ENCODE measurements at places on chromosomes 12 and 14.

DNA sequence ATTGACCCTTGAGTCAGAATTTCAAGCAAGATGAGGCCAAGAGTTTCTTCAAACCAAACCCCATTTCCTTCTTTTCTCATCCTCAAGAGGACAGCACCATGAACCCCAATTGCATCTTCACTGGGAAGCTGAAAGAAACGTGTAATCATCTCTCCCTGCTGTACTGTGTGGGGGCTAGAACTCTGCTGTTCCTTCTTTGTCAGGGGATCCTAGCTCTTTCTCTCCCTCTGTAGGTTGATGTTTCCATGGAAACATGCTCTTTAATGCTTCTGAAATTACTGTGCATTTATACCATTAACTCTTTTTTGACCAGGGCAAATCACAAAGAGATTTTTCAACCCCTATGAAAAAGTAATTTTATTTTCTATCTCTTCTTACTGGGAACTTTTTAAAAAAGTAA, 295.1 kb downstream of the GRIN2B start:
- DNase-seq, result no peak

DNA sequence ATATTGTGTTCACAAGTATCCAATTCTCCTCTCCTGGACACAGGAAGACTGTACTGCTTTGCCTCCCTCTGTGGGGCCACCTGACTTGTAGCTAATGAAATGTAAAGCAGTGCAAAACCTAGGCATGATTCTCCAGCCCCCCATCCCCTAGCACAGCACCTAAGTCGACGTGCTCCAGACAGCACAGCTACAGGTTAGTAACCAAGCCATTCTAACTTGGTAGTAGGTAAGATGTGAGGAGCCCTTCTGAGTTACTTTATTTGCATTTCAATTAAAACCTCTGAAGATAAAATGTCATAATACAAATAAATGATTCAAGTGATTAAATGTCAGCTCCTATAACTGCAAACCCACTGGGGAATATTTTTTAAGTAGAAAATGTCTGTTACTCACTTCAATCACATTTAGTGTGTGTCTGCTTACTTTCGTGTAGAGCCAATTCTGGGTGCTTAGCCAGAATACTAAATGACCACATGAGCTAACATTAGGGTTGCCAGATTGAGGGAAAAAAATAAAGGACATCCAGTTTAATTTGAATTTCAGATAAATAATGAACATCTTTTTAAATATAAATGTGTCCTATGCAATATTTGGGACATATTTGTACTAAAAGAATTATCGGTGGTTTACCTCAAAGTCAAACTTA, 64.8 kb upstream of the HIF1A start:
- DNase-seq, result no peak

GRCh38 chr12:23217158-23217557, 592.2 kb downstream of the ETNK1 start:
- no peak for DNase-seq

- DNase-seq, result no peak
Observed at GRCh38 chr14:98444077-98444476, 827.9 kb downstream of the BCL11B start.

GRCh38 chr12:94429633-94430032, 30.0 kb downstream of the CEP83 start:
- DNase-seq, result no peak

DNA sequence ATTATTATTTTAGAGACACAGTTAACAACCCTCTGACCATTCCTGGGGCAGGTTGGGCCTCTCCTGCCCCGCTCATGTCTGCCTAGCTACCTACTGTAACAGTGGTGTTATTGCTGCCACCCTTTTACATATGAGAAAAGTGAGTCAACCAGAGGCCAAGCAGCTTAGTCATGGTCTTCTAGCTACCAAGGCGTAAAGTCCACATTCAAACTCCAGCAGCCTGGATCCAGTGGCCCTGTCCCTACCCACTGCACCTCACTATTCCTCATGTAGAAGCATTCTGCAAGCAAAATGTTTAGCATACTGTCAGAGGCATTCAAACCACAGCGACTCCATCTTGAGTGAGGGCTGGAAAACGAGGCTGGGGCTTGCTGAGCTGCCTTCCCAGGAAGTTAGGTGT, 95.8 kb downstream of the SLC15A4 start:
- DNase-seq, result no peak

DNA sequence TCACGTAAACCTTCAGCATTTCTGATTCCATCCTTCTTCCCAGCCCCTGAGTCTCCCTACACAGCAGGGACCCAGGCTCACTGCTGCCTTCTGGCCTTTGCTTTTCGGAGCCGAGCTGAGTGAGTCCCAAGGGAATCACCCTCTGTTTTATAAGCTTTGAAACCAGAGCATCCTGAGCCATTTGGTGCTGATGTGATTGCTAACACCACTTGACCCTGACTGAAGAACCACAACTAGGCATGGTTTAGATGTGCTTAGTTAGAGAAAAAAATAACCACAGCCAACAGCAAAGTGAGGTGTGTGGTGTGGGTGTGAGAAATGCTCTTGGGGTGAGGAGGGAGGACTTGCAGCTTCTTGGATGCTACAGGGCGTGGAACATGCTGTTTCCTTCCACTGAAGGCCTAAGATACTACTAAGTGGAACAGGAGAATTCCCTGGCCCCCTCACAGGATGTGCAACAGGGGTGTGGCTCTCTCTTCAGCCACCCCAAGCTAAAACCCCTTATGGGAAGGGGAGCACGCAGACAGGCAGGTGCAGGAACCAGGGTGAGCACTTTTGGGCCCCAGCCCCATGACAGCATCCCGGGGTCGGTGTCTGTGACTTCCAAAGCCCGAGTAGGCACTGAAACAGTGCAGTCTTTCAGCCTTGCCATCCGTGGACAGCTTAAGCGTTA, at the start of gene TC2N:
TC2N (minus strand) TSS at position 221 of the 673 bp plus-strand sequence. CDS start 53,767 bp downstream, outside the sequence.
- peak; percentile 68 for DNase-seq

DNA sequence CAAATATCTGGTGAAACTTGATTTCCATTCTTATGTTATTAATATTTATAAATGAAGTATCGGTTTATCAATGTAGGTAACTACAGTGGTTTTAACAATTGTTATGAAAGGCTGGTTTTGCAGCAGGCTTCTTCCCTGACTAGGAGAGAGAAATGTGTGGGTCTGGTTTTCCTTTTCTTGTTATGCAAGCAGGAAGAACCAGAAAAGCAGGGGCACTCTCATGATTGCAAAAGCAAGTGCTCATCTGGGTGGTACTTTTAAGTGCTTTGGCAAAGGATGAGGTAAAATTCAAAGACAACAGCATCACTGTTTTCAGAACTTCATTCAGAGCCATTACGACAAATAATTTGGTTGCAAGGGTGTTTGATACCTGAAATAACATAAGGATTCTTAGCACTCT, 105.6 kb downstream of the PTPRO start:
- no peak for DNase-seq

- DNase-seq, result no peak
Observed at GRCh38 chr12:70449753-70450341, 83.8 kb downstream of the KCNMB4 start.

- DNase-seq, result no peak
Observed at GRCh38 chr14:92198804-92199203, 77.0 kb downstream of the CPSF2 start.

- no peak for DNase-seq
Observed at GRCh38 chr12:42507081-42507480, 82.5 kb downstream of the PRICKLE1 start.
